ENCODE measurements at places on chromosomes 2 and 18.

DNA sequence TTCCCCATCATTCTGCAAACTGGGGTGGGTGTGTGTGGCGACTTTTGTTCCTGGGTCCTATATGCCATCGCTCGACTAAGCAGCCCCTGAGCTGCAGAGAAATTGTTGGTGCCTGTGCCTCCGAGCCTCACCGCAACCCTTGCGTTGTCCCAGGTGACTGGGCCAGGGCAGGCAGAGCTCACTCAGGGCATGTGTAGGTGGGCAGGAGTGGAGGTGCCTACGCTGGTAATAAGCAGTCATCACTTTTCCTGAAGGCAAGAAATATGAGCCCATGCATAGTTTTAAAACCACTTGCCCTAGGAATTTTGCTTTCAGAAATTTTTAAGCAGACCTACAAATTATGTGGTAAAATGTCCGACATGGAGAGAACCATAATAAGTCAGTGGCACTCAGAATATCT is 197.8 kb downstream of the SMAD7 start:
- no peak for DNase-seq

GRCh38 chr18:52344881-52345280 is 4.9 kb downstream of the DCC start:
- DNase-seq: no peak

- DNase-seq: no peak
Measured at GRCh38 chr2:221997100-221997499, 301.7 kb downstream of the PAX3 start.

GRCh38 chr2:96534141-96534540 is 2.4 kb upstream of the ARID5A start:
- no peak for DNase-seq

- DNase-seq: no peak
Measured at GRCh38 chr18:79872527-79873444, 75.0 kb downstream of the KCNG2 start.

DNA sequence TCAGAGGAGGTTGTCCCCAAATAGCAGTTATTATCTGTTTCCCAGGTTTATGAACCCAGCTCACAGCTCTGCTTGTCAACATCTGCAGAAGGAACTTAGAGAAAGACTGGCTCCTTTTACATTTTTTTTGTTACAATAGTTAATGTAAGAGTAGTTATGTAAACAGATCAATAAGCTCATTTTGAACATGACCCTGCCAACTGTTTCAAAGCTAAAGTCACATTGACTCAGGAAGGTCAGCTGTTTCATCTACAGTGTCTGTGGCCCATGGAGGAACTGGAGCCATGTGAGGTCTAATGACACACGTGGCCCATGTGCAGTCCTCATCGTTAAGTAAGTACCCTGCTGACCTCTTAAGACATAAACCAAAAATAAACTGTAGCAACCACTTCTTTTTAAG is 97.1 kb downstream of the SH3RF3 start:
- DNase-seq: no peak

- DNase-seq: no peak
Measured at GRCh38 chr2:115129536-115129935, 687.1 kb downstream of the DPP10 start.
